ENCODE measurements at places on chromosomes 13 and 19.

DNA sequence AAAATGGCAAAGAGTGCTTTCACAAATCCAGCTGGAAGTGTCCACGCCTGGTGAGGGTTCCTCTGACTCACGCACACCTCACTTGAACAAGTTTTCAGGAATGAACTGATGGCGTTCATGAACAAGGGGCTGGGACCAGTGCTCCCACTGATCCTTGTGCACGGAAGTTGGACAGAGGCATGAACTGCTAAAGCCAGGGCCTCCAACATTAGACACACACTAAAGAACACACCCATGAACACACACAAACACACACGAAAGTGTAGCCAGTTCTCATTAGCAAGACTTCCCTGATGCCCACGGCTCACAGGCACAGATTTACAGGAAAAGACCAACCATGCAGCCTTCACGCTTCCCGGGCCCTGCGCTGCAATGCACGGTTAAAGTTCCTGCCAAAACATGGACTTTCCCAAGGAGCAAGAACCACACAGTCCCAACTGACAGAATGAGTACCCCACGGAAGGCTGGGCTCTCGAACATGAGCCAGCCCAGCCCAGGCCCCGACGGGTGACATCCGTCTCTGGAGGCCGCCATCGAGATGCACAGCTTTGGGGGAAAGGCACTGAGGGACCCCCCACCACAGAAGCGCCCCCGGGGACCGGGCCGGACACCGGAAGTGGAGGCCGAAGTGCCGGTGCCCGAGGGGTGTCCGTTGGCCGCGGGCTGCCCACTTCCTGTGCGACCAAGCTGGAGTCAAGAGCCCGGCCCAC is 808 bp downstream of the DNMT1 start:
- DNase-seq: no peak

DNA sequence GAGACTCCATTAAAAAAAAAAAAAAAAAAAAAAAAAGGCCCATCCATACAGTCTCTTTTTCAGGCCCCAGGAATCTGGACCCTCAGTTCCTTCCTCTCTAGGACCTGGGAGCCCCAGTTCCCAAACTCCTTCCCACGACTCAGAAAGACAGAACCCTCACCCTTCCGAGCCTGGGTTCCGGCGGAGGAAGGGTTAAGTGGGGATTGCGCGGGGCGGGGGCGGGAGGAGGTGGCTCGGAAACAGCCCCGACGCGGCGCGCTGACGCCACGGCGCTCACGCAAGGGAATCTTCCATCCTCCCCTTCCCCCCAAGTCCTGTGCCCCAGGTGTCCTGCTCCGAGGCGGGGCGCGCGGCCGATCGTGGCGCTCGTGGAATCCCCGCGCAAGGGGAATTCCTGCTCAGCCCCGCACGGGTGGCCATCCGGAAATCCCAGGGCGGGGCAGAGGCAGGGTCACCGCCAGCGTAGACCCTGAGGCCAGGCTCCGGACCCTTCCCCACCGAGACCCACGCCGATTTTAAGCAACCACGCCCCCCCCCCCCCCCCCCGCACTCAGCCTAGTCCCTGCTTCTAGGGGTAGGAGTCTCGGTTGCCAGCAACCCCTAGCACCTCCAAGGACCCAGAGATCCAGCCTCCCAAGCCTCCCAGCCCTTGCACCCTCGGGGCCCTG is 659 bp downstream of the NFKBID start:
- DNase-seq: no peak

GRCh38 chr19:591099-591958 is 1.6 kb downstream of the HCN2 start:
- no peak for DNase-seq

- DNase-seq: no peak
Observed at GRCh38 chr13:48320891-48321510, 17.4 kb downstream of the RB1 start.

GRCh38 chr13:72651144-72651543 is 76.3 kb downstream of the MZT1 start:
- peak; percentile 36 for DNase-seq

DNA sequence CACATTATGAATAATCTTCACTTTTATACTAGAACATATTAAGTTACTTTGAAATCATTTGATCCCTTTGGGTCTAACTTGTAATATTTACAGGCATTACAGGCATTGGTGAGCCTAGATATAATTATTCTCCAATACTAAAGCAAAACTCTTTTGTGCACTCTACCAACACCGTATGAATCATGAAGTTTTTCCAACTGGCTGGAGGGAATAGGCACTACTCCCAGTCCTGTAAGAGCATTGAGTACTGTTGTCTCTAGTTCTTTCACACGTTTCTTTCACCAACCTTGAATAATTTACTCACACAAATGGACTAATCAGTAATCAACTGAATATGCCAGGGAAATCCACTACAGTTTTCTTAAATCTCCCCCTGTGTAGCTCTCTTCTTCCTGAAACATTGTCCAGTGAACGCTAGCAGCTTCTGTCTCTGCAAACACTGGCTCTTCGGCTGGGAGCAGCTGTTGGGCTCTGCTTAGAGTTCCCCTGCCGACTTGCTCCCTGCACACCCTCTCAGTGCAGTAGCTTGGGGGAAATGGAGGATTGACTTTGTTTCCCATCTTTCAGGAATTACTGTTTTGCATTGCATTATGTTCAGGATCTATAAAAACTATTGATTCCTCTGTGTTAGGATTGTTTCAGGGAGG is 476.7 kb downstream of the RFC3 start:
- DNase-seq: no peak

GRCh38 chr19:17159466-17160393 is 55.4 kb upstream of the USE1 start:
- DNase-seq: no peak

DNA sequence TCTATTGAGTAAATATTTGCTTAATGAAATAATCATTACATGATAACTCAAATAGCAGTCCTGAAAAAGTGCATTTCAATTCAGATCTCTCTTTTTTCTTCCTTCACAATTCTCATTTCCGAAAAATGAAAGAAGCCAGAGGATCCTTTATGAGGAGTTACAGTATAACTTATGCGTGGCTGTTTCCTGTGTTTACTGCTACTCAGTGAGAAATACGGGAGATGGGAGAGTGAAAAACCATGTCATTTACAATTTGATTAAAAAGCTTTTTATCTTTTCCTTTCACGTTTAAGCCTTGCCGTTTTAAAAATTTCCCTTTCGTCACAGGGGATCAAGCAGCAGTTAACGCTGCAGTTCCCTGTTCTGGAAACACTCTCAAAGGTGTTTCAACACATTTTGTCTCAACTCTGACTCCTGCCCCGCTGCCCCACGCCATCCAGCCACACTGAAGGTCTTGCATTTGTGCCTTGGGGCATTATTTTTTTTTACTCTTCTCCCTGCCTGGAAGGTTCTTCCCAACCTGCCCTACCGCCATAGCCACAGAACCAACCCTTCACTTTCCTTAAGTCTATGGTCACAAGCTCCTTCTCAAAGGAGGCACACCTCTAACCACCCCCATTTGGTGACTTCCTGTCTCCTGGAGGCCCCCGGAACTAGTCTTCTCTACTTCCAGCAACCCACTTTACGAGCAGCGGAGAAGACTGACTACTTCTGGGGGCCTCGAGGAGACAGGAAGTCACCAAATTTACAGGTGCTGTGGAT is 17.0 kb downstream of the KL start:
- no peak for DNase-seq

- DNase-seq: no peak
Observed at GRCh38 chr19:19482809-19483596, 32.3 kb downstream of the TSSK6 start.

DNA sequence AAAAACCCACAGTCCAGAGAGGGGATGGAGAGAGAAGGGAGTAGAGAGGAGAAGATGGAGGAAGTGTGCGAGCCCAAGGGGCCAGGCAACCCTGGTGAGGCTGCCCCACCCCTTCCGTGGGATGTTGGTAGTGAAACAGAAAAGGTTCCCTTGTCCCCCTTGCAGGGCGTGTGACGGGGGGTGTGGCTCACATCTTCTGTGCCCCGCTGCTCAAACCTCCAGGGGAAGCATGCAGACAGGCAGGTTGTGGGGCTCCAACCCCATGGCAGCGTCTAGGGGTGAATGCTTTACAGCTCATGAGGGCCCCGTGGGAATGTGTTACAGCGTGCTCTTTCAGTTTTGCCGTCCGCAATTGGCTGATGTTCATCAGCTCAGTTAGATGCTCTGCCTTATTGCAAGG is 14.7 kb upstream of the EVI5L start:
- no peak for DNase-seq

GRCh38 chr19:1066251-1066747 is 668 bp upstream of the ARHGAP45 start:
- DNase-seq: no peak

DNA sequence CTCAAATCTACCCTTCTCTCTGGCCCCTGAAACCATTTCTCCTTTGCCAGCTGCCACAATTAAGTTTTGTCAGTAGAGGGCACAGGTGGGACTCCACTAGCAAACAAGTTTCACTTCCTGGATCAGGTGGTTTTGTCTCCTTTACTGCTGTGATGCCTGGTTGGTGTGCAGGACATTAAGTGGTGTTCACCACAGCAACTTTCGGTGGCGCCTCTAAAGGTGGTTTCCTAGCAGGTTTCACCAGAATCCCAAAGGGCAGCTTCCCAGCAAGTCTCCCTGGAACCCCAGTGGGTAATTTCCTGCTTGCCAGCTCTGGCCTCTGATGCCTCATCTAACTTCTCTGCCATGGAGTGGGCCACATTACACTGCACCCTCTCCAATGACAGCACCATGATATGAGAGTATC is 16.6 kb downstream of the MED4 start:
- no peak for DNase-seq

DNA sequence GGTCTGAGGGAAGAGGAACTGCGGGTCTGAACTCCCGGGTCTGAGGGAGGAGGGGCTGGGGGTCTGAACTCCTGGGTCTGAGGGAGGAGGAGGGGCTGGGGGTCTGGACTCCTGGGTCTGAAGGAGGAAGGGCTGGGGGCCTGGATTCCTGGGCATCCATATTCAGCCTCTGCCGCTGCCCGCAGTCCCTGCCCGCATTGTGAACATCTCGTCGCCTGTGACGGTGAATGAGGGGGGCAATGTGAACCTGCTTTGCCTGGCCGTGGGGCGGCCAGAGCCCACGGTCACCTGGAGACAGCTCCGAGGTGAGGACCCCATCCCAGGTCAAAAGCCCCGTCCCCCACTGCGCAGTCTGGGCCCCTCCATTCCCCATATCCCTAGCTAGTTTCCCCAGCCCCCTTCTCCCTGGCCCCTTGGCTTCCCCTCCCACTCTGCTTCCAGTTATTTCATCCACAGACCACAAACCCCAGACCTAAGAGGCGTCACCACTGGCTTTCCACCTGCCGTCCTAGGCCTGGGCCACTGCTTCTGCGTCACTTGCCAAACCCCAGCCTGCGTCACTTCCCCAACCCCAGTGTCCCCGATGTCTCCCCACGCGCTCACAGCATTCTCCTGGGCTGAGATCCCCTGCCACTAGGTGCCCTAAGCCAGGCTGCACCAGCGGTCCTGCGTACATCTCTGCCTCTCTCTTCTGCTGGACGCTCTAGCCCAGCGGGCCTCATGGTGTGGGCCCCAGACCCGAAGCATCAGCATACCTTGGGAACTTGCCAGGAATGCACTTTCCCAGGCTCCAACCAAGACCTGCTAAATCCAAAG is 13.9 kb downstream of the IGLON5 start:
- DNase-seq: no peak

- peak; percentile 4 for DNase-seq
Observed at GRCh38 chr13:23450340-23451046, 17.0 kb upstream of the SACS start.

- DNase-seq: no peak
Observed at GRCh38 chr13:23325191-23325590, 108.3 kb downstream of the SACS start.

DNA sequence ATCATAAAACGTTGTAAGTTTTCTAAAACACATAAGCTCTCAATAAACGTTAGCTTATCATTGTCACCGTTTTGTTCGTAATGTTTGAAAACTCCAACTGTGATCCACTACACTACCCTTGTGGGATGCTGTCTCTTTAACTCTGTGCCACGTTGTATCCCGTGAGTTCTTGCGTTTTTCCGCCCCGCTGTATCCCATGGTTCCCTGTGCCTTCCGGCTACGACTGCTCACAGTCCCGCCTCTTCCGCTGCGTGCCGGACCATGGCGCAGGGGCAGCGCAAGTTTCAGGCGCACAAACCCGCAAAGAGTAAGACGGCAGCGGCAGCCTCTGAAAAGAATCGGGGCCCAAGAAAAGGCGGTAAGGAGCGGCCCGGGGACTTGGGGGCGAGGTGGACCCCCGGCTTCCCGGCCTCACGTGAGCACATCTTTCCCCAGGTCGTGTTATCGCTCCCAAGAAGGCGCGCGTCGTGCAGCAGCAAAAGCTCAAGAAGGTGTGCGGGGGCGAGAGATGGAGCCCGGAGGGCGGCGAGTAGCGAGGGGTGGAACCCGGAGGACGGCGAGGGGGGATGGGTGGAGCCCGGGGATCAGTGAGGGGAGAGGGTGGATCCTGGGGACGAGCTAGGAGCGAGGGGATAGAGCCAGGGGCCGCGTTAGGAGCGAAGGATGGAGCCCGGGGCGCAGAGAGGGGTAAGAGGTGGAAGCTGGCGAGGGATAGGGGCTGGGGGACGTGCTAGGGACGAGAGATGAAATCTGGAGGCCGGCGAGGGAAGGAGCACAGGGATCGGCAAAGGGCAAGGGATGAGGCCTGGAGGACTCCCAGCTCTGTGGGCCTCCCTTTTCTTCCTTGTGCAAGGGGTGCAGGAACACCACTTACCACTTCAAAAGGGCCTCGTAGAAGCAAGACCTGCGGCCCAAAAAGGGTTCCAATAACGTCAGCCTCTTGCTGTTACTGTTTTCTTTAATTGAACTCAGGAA is at the start of gene C19orf53:
Gene C19orf53 (plus strand): TSS at position 240 of the 975 bp plus-strand sequence. CDS start 22 bp downstream, at position 262.
- DNase-seq: peak; percentile 71

GRCh38 chr19:48469289-48469881 is at the start of gene CYTH2:
Gene CYTH2 (plus strand): TSS chr19:48469369. CDS start chr19:48469508, 139 bp downstream.
- no peak for DNase-seq

- DNase-seq: no peak
Observed at GRCh38 chr13:41457589-41458186, 338 bp downstream of the RGCC start.

DNA sequence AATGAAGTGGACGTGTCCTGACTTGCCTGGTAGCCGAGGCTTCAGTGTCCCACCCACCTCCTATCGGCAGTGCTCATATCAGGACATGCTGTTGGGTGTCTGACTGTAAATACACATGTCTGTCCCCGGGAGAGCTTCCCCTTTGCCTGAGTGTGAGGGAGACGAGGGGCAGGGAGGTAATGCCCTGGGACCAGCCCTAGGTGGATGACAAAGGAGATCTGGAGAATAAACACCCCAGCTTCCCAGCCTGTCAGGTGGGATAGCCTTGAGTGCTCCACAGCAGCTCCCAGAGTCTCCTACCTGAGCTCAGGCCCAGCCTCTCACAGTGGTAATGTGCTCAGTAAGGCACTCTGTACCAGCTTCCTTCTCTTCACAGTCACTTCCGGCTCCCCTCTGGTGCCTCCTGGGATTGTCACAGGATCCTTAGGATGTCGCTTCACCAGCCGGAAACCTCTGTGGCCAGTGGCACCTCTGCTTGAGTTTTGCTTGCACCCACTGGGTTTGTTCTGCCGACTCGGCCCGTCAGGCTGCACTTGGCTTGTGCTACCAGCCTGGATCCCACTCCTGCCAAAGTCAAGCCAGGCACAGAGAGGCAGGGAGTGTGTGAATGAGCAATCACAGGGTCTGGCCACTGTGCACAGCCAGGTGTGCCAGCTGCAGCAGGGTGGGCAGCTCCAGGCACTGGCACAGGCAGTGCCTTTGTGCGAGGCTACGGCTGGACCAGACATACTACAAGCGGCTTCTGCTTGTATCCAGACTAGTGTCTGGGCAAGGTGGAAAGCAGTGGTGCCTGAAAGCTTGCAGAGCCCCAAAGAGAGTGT is 54.4 kb upstream of the RGCC start:
- no peak for DNase-seq
